Cardiac fibroblast (primary cell): ENCODE measurements at places on chromosomes 2 and 18.

GRCh38 chr18:69233465-69234054 lies 167.1 kb upstream of the DOK6 start:
- DNase-seq = no peak

- no peak for DNase-seq
These were observed 32.3 kb upstream of the MEP1B start for GRCh38 chr18:32157580-32157979.

- no peak for DNase-seq
These were observed 204.9 kb downstream of the ASB1 start for GRCh38 chr2:238631491-238632180.

DNA sequence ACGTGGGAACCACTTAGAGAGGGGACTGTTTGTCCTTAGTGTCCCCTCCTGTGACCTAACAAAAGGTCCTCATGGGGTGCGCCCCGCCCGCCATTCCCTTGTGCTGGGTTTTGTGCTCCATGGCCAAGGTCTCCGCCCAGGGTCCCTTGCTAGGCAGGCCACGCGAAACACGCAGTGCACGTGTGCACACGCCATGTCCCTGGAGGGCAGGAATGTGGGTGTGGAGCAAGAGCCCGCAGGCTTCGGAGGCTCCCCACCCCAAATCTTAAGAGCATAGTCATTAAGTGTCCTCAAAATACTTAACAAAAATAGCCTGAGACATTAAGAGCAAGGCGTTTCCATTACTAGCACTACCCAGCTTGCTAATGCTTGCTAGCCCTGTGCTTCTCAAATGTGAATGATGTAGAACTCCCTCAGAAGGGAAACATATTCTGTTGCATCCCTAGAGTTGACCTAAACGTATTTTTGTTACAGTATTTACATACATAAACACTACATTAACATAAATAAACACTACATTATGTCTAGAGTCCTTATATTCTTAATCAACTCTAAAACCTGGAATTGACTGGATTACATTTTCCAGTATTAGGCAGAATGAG lies 117.6 kb upstream of the APCDD1 start:
- no peak for DNase-seq
